ENCODE measurements at places on chromosomes 2 and 18.

DNA sequence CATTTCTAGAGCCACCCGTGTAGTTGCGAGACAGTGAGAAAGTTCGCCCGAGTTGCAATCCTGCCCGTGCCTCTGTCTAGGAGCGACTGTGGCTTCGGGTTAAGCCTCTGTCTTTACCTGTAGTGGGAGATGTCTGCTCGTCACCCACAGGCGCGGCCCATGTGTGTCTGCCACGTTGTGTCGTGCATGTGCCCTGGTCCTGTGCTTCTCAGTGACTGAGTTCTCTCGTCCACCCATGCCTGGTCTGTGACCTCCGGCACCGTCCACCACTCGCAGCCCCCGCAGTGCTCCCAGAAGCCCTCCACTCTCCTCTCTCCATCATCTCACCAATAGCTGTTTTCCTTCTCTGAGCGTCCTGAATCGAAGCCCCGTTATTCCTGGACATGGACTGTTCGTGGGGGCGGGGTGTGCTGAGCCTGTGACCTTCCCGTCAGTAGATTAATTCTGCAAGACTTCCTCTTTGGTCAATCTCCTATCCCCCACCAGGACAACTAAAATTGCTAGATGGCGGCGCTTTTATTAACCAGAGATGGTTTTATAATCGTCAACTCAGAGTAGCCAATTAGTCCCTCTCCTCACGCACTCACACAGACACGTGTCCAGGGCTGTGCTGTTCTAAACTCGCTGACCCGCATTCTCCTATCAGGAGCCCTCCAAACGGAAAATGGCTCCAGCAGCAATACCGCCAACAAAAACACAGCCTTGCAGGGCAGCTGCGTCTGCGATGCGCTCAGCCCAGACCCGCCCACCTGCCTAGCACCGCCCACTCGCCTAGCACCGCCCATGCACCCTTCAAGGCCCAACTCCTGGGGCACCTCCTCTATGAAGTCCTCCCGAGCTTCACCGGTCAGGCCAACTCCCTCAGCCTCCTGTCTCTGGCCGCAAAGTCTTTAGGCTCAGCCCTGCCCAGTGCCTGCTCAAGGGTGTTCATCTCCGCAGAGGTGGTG, 119.4 kb downstream of the TWIST2 start:
- DNase-seq, result no peak

- DNase-seq, result no peak
Measured at GRCh38 chr2:159938395-159938794, 124.0 kb downstream of the PLA2R1 start.

DNA sequence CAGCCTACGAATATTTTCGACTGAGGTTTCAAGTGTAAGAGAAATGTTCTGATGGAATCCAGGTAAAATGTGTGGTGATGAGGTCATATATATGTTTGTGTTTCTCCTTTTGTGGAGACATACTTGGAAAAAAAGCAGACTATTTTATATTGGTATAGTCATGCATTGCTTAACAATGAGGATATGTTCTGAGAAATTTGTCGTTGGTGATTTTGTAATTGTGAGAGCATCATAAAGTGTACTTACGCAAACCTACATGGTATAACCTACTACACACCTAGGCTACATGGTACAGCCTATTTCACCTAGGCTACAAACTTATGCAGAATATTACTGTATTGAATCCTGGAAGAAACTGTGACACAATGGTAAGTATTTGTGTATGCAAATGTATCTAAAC, 1849.9 kb upstream of the CELF4 start:
- no peak for DNase-seq

GRCh38 chr2:66574701-66575624, 140.0 kb downstream of the MEIS1 start:
- peak; percentile 89 for DNase-seq

DNA sequence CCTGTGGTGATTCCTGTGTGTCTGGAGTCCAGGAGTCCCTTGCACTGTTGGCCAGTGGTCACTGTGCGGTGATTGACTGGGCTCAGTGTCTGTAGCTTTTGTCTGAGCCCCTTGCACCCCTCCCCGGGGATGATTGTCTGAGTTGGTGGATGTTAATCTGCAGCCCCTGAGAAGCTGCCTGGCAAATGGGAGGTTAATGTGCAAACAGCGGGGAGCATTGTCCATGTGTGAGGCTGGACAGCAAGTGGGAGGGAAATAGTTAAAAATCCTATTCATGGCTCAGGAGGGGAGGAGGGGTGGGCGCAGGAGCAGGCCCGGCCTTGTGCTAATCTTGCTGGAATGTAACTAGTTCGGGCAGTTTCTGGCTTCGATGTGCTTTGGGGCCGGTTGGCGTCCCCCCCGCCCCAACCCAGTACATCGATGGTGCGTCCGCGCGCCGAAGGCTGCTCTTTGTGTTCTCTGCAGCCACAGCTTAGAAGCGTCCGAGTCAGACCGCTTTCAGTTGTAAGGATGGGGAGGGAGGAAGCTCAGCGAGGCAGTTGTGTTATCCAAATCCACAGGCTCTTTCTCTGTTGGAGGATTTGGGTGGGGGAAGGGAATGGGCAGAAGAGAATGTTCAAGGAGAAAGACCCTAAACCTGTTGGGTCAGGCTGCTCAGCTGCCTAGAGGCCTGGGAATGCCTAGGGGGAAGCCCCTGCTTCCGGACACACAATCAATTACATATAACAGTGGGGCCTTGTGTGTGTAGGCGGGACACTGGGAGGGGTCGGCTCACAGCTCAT, 71.8 kb downstream of the TGOLN2 start:
- DNase-seq, result peak; percentile 71

GRCh38 chr18:75408554-75409506, 18.7 kb downstream of the SMIM21 start:
- peak; percentile 88 for DNase-seq

GRCh38 chr2:180952082-180952481, 28.3 kb upstream of the UBE2E3 start:
- DNase-seq, result no peak

DNA sequence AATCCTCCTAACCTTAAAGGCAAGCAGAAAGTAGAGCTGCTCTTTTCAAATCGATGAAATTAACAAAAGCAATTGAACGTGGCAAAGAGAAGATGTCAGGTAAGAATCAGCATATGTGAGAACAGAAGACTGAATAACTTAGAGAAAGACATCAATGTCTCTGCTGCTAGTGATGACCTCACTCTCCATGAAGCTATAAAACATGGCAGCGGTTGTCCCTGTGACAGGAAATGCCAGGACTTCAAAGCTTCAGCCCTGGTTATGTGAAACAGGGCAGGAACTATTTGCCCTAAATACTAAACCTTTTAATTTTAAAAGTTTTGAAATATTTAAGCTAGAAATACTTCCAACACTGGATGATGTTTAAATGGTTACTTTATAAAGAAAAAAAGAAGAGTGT, 383.7 kb downstream of the XIRP2 start:
- no peak for DNase-seq

GRCh38 chr2:184394642-184395041, 203.7 kb upstream of the ZNF804A start:
- no peak for DNase-seq

- DNase-seq, result no peak
Measured at GRCh38 chr2:3319745-3320566, 57.7 kb downstream of the EIPR1 start.

DNA sequence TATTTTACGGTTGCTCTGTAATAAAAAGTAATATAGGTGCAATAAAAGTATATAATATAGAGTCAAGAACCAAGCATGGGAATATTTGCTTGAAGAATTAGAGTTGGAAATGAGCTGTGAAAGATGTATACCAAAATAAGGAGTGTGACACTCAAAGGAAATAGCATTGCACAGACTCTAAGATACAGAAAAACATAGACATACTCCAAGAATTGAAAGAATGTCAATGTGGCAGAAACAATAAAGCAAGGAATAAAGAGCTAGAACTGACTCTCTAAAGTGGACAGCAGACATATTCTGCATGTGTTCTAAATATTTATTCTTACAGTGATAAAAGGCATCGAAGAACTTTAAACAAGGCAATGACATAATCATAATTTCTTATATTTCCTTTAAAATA, 561.1 kb upstream of the SETBP1 start:
- peak; percentile 7 for DNase-seq

GRCh38 chr2:191746346-191747169, 68.6 kb downstream of the NABP1 start:
- DNase-seq, result peak; percentile 74

- DNase-seq, result peak; percentile 44
Measured at GRCh38 chr2:130183512-130184373, 1.7 kb downstream of the MZT2B start.

DNA sequence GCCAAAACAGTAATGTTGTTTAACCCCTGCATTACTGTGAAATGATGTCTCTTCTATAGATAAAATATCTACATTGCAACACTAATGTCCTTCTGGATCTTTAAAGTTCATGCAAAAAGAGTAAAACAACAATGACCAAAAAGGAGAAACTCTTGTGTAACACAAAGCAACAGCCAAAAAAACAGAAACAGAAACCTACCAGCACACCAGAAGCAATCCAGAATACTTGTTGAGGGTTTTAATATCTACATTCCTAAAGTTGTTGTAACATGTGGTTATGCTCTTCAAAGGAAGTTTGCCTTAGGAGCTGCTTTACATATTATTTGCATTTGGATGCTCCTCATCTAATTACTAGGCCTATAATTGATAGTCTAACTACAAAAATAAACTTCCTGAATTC, 157.2 kb downstream of the BABAM2 start:
- DNase-seq, result peak; percentile 72

DNA sequence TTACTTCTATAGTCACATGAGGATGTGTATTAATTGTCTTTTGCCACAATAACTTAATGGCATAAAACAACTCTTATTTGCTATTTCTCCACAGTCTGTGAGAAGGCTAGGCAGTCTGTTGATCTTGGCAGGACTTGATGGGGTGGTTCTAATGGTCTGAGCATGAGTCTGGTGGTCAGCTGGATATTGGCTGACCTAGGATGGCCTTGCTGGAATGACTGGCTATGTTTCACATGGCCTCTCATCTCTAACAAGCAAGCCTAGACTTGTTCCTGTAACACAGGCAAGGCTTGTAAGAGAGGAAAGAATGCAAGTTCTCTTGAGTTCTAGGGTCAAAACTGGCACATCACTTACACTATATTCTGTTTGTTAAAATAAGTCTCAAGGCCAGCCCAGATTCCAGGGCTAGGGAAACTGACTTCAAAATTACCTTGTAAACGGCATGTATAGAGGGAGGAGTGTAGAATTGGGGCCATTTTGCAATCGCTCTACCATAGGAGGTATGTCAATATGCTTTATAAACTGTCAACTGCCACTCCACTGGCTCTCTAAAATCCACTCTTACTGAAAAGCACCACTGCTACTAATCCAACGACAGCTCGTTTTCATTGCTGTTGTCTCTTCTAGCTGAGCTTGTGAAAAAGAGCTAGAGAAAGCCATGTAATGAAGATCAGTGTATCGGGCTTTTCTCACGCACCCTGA, 325.0 kb upstream of the PKDCC start:
- DNase-seq, result peak; percentile 33

DNA sequence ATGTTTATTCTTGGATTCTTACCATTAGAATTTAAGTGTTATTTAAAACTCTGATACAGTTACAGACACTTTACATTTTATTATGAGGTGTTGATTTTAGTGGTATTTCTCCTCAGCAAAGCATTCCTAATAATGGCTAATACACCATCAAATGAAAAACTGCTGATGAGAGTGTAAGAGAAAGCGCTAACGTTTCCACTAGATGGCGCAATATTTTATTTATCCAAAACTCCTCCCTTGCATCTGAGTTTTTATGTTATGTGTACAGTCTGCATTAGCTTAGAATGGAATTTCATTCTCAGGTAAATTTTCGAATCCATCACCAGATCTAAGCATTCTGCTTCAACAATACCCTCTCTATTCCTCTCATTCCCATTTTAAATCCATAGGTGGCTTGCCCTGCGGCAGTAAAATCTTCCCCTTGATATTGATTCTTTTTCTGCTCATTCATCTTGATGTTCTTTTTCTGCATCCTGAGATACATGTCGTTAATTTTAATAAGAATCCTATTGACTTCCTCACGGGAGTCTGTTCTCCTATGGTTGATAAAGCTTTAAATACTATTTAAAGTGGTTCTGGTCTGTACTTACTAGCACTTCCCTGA, 53.9 kb downstream of the PRKRA start:
- peak; percentile 57 for DNase-seq

- no peak for DNase-seq
Measured at GRCh38 chr2:53802617-53803151, 15.8 kb downstream of the ERLEC1 start.

DNA sequence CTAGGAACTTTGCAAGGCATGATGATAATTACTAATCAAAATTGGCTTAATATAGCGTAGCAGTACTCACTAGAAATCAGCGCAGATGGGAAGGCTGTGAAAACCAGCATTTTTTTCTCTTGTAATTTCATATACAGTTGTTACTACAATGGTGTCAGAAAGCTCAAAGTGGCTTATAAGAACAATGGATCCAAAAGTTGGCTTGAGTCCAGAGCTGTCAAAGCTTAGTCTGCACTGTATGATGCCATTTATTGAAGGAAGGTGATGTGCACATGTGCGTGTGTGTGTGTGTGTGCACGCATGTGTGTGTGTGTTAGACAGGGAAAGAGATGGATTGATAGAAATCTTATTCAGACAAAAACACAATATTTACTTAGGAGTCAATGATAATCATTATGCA, 341.3 kb downstream of the TGIF1 start:
- DNase-seq, result no peak

- peak; percentile 42 for DNase-seq
Measured at GRCh38 chr2:221554769-221555493, 17.2 kb downstream of the EPHA4 start.

Measured in GM03348 (cell line).